ENCODE measurements at places on chromosomes 13 and 19.

GRCh38 chr19:41376241-41376997 lies at the start of gene TMEM91:
Gene TMEM91 (plus strand): TSS chr19:41376533. CDS start chr19:41378310, 1,777 bp downstream.
- no peak for DNase-seq

DNA sequence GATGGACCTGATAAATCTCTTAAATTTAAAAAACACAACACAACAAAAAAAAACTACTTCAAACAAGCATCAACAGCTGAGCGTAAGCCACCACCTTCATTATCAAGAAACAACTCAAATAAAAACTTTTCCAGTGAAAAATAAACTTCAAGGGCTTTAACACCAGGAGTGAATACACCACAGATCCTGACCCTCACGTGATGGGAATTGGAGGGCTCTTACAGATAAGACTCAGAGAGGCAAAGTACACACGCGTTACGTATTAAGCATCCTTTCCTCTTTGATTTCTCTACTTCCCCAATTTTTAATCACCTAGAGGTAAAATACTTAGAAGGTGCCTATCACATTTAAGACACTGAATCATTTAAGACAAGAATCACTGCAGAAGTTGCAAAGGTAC lies 573 bp upstream of the STARD13 start:
- no peak for DNase-seq

DNA sequence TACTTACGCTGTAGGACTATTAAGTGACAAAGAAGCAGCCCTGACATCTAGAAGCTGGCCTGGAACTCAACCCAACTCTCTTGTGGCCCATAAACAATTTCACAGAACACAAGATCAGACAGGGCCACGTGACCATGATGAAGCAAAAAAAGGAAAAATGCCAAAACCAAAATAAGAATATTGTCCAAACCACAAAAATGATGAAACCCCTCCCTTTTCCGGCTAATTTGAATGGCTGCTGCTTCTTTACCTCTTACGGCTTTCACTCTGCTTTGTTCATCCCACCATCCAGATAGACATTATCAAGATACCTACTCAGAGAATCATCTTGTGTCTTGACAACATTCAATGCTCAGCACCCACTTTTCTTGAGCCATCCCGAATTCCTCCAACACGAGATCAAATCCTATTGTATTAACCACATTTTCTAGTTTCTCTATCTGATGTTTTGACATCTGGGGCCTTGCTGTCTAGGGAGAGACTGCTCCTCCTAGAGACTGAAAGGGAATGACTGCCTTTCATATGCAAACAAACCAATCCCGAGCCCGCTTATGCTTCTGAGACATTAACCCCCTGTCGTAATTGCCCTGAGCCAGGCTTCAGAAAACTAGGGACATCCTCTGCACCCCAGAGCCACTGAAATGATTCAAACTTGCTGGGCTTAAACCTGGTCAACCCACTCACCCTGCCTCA lies 186.3 kb downstream of the TDRD3 start:
- no peak for DNase-seq

- DNase-seq: no peak
These were observed 20.0 kb downstream of the ZNF780B start for GRCh38 chr19:40035996-40036395.

- DNase-seq: no peak
These were observed 30.8 kb downstream of the IL12RB1 start for GRCh38 chr19:18055967-18056366.

- DNase-seq: no peak
These were observed 77.8 kb downstream of the TUBGCP3 start for GRCh38 chr13:112510002-112510780.
